Foreskin keratinocyte (primary cell): ENCODE measurements at places on chromosomes 11 and 22. TPM values are rescaled to one million over a fixed set of nuclear protein-coding genes. Genes with fewer than 3 reads are reported as not detected.

GRCh38 chr11:19763330-19763729, 50.7 kb downstream of the NAV2 start:
- DNase-seq = no peak

DNA sequence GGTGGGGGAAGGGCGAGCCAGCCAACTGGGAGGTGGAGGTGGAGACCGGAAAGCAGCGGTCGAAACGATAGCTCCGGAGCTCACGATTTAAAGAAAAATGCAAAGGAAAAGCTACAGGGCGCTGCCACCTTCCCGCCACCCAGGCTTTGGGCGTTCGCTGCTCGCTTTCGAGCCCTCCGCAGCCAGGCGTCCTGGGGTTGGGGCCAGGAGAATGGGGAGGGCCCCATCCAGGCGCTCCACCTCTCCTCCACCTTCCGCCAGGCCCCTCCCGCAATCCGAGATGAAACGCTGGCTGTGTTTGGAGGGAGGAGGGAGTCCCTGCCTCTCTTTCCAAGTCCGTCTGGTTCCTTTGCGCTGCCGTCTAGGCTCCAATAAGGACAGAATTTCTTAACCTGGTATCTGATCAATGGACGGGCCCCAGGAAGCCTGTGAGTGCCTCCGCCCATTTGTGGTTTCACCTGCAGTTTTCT, 483 bp upstream of the ABTB2 start:
- DNase-seq = peak; percentile 42

DNA sequence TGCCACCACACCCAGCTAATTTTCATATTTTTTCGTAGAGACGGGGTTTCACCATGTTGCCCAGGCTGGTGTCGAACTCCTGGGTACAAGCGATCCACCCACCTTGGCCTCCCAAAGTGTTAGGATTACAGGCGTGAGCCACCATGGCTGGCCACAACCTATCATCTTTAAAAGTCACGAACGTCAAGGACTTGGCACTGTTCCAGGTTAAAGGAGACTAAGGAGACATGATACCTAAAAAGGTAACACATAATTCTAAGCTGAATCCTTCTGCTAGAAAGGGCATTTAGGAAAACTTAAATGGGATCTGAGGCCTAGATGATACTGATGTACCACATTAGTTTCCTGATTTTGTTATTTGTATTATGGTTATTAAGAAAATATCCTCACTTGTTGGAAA, 43.3 kb upstream of the SYT9 start:
- no peak for DNase-seq

GRCh38 chr22:32331918-32332725, 25.5 kb upstream of the RFPL3 start:
- no peak for DNase-seq

DNA sequence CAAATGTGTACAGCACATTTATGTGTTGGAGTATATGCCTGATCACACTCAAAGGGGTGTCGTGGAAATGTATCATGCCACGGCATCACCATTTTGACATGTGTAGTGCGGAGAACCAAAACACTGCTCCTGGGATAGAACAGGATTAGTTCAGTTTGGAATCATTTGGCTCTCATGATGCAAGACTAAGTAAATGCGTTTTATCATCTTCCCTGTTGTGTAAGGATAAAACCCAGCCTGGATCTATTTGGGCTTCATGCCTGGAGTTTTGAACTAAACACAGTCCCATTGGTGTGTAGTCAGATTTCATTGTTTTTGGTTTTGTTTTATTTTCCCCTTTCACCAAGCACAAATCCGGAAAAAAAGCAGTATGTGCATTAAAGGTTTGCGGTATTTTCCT, 574.3 kb downstream of the NTM start:
- no peak for DNase-seq

- DNase-seq = no peak
Measured at GRCh38 chr11:96287822-96288439, 55.1 kb downstream of the MAML2 start.

RBFOX2 gene
- 31.0 and 34.7 TPM in 2 replicates for polyA plus RNA-seq

DNA sequence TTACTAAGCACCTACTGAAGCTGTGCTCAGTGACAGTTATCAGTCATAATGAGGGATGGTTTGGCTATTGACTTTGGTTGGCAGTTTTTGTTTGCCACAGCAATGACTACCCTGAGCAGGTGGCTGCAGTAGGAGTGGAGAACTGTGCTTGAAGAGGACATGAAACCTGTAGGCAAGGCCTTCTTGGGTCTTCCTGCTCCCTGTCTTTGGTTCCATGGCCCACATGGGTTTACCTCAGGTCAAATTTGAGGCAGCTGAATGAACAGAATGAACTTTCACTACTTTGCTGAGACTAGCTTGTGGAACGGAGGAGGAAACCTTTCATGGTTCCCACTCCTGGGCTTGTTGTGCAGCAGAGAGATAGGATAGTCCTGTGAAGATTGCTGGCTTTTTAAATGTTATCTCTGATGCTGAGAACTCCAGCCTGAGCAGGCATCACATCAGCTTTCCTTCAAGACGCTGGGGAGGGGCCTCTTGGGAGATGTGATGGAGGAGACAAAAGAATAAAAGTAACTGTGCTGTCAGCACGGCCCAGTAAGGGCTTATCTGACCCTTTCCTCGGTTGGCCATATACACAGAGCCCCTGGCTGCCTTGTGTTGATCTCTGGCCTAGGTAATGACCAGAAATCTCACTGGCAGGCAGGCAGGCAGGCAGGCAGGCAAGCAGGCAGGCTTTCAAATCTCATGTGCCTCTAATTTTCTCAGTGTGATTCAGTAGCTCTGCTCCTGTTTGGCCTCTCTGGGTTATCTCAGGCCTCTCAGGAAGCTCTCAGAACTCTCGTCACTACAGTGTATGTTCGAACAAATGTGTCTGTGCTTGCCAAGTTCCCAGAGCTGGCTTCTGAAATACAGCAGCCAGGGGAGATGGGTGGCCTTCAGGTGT, 12.0 kb downstream of the STIM1 start:
- peak; percentile 70 for DNase-seq

GRCh38 chr11:35045236-35045820, 93.6 kb upstream of the CD44 start:
- DNase-seq = no peak

DNA sequence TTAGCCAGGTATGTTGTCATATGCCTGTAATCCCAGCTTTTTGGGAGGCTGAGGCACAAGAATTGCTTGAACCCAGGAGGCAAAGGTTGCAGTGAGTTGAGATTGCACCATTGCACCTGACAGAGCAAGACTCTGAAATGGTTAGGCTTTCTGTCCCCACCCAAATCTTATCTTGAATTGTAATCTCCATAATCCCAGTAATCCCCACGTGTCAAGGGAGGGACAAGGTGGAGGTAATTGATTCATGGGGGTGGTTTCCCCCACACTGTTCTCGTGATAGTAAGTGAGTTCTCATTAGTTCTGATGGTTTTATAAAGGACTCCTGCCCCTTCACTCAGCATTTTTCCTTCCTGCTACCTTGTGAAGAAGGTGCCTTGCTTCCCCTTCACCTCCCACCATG, 37.6 kb upstream of the GLYAT start:
- DNase-seq = no peak

VEGFB gene
- polyA plus RNA-seq = 70.0 and 70.9 TPM in 2 replicates

DNA sequence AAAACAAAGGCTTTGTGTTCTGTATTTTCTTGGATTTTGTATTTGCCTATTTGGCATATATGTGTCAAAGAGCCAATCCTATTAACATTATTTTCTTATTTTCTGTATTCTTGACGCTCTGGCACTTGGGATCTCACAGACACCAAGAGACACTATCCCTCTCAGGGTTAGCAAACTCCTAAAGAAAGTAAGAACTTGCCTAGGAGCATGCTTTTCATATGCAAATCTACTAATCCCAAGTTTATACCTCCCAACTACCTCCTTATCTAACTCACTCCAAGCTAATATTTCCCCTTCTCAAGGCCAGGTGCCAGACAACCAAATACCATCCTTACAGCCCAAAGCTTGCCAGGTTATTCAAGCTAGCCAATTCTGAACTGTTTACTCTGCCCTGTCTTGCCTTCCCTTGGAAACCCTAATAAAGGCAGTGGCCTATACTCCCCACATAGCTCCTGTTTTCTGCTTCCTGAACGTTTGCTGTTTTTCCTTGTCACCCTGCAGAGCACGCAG, 455.4 kb upstream of the ANO3 start:
- no peak for DNase-seq
